Hippocampal formation (tissue), 2 donors: ENCODE measurements at places on chromosomes 7 and 10.

DNA sequence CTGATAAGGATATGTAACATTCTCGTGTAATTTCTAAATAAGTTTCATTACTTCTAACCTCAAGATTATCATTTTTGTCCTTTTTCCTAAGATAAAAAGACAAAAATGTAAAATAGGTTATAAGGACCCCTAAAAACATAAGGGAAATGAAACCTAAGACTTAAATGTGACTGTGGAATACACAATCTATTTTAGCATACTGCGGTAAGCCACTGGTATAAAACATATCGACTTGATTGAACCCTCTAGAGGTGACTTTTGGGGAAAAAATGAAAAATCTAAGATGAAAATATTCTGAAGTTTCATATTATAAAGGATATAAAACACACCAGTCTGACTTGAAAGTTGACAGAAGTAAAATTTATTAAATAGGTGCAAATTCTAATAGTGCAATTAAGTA, 1.9 kb downstream of the NAMPT start:
- DNase-seq, result no peak

GRCh38 chr7:92034116-92034515, 93.5 kb downstream of the AKAP9 start:
- no peak for DNase-seq

DNA sequence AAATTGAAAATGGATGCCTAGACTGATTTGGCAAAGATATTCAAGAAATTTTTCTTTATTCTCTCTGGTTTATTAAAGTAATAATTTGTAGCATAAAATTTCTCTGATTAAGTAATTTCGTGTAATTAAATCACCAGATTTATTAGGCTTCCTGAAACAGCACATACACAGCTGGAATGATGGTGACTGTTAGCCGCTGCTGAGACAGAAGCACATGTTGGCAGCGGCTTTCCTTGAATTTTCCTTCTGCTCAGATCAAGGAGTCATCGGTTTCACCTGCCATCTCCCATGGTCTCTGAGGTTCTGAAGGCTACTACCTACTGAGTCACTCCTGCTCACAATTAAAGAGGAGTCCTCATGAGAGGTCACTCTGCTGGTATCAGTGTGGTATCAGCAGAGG, 101.5 kb downstream of the GFRA1 start:
- DNase-seq, result no peak

- no peak for DNase-seq
These were observed 201.6 kb downstream of the TAX1BP1 start for GRCh38 chr7:27941522-27941921.

DNA sequence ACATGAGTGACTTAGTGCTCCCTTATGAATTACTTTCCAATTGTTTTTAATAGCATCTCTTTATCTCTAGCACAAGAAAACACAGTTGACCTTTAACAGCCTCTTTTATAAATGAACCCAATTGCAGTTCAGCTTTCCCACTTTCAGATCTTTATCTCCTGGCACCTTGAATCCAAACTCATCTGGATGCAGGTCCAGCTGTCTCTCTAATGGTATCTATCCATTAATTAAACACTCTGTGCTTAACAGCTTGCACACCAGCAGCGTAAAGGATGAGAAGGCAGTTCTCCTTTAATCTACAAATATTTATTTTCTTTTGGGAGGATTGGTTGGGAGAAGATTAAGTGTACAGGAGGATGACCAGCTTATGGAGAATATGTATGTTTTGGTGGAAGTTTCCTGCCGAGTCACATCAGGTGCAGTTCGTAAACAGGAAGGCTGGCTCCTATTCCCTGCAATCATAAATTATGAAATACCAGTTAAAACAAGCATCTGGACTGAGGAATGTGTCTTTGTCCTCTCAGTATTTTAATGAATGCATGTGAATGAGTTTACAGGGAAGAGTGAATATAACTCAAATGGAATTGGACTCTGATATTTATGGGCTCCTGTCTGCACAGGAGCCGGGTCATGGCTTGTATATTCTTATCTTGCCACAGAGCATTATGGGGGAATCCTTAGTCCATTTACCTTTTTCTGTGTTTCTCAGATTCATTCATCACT, 232.7 kb downstream of the PHF14 start:
- no peak for DNase-seq

DNA sequence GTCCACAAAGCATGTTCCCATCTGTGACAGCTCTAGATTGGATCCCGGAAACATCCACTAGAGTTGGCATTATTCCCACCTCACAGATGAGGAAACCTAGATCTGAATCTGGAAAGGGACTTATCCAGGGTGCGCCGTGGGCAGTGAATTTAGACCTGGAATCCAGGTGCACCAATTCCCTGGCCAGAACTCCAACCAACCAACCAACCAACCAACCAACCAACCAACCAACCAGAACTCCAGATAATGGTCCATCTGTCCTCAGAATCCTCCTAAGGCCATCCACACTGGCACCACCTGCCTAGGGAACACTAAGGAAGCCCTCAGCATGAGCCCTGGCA, 42.0 kb upstream of the ZMIZ1 start:
- DNase-seq, result no peak

GRCh38 chr7:80826520-80827238, 92.2 kb downstream of the SEMA3C start:
- DNase-seq, result no peak

DNA sequence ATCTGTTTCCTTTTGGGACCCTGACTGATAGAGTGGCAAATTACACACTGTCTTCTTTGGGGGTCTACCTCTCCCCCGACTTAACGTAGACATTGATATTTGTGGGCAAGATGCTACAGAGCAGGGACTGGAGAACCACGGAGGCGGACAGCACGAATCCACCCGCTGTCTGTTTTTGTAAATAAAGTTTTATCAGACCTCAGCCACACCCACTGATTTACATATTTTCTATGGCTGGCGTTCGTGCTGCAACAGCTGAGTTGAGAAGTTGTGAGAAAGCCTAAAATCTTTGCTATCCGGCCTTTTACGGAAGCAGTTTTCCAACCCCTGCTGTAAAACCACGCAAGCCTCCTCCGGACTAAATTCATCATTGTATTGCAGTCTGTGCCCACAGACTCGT, 17.2 kb upstream of the SLC35B4 start:
- no peak for DNase-seq

GRCh38 chr10:91420868-91421267, 10.7 kb downstream of the HECTD2 start:
- DNase-seq, result no peak

GRCh38 chr10:22271786-22272185, 44.4 kb upstream of the COMMD3 start:
- no peak for DNase-seq

DNA sequence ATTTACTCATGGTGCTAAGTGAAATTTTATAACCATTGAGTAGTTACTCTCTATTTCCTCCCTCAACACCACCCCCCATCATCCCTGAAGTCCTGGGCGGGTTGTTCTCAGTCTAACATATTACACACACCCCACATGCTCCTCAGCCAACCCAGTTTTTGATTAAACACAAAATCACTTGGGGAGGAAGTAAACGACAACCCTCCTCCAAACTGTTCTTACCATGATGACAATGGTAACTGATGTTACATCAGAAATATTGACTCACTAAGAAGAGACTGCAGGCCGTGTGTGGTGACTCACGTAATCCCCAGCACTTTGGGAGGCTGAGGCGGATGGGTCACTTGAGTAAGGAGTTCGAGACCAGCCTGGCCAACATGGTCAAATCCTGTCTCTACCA, 44.2 kb downstream of the RAB11FIP2 start:
- no peak for DNase-seq
